ENCODE measurements at places on chromosomes 3 and 15. TPM values are rescaled to one million over a fixed set of nuclear protein-coding genes. Genes with fewer than 3 reads are reported as not detected.

DNA sequence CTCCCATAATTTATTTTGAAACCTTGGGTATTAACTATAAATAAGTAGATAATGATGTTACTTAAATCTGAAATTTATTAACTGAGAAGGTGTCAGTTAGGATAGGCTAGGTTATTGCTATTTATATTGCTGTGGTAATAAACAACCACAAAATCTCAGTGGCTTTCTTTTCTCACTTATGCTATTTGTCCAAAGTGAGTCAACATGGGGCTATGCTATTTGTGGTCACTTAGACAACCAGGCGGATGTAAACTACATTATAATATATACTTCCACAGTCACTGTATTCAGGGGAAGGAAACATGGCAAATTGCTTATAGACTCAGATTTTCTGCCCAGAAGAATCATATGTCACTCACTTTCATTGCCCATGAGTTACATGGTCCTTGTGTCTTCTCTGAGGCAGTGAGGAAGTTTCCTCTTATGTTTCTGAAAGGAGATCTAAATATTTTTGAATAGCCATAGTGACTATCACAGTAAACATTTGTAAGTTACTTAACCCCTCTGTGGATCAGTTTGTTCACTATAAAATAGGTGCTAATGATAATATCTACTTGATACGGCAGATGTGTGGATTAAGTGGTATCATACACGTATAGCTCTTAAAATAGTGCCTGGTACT, 19.8 kb downstream of the HMG20A start:
- peak; percentile 70 for DNase-seq

DNA sequence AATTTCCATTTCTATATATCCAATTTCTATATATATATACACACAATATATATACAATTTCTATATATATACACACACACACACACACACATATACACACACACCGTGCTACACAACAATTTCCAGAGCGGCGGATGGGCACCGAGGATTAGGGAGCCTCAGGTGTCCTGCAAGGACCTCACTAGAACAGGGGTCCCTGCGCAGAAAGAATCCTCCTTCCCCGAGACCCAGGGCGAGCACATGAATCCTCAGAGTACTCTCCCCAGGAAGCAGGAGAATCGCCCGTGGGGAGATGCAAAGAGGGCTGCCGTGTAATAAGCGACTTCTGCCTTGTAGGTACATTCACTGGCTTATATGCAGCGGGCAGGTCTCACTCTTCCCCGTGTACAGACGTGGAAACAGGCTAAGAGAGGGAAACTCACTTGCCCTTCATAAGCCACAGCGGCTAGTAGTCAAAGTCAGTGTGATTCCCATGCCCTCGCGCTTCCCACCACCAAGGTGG, 467 bp downstream of the PIF1 start:
- no peak for DNase-seq

DNA sequence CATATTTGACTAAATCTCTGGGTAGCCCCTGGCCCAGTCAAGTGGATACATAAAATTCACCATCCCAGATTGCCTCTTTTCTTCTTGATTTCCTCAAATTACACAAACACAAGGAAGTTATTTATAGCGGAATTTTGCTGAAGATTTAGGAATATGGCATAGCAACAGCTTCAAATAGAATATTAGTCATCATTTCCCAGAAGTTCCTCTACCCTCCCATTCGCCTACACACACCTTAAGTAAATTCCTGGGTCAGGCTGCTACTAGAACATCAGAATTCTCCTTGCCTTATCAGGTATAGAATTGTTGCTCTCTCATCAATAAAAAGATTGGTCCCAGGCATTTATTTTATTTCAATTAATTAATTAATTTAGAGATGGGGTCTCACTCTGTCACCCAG, 31.6 kb downstream of the MESD start:
- DNase-seq: peak; percentile 30

GRM2 gene
- total RNA-seq: under 0.01 TPM

SMAD6 gene
- total RNA-seq: 4.8 TPM

CKMT1B gene
- total RNA-seq: not detected
